Vagina (tissue), 2 donors: ENCODE measurements at places on chromosomes 6 and 20. TPM values are rescaled to one million over a fixed set of nuclear protein-coding genes. Genes with fewer than 3 reads are reported as not detected.

- no peaks in the 10 kb centered on the region for H3K36me3 ChIP-seq
- H3K27ac ChIP-seq: no peak overlapping the region
- H3K27me3 ChIP-seq: no peaks in the 10 kb centered on the region
- H3K4me1 ChIP-seq: no peaks in the 10 kb centered on the region
Observed at GRCh38 chr20:44025756-44026155, 111.1 kb downstream of the TOX2 start.

- no peak overlapping the region for H3K4me3 ChIP-seq
- DNase-seq: no peak
- no peak overlapping the region for H3K27ac ChIP-seq
Observed at GRCh38 chr20:54140067-54140466, 33.7 kb downstream of the CYP24A1 start.

GRCh38 chr20:40278673-40279072 lies 410.4 kb downstream of the MAFB start:
- H3K36me3 ChIP-seq: no peaks in the 10 kb centered on the region
- no peaks in the 10 kb centered on the region for H3K27me3 ChIP-seq
- H3K4me1 ChIP-seq: peaks cover 55% of the 10 kb centered on the region
- DNase-seq: no peak

Gene TRIM10
- not detected for total RNA-seq

Gene PRKN
- 4.9 TPM for total RNA-seq

Gene ZC3H12D
- total RNA-seq: 2.2 TPM
